ENCODE measurements at places on chromosomes 6 and 20.

DNA sequence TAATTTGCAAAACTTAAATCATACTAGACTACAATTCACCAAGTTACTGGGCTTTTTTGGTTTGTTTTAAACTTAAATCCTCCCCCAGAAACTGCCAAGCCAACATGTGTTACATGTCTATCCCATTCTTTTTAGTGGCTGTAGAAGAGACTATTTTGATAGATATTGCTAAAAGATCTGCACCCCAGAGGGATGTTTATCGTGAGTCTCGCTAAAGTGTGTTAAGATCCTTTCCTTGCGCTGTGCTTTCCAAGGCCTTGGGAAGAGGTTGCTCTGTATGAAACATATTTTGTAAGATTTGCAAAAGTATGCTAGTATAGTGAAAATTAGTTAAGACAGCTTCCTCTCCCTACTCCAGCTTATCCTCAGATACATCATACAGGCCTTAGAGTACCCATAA is 63.0 kb downstream of the GPX5 start:
- DNase-seq = no peak

- DNase-seq = peak; percentile 89
Measured at GRCh38 chr6:10412461-10413261, 2.2 kb downstream of the TFAP2A start.

- no peak for DNase-seq
Measured at GRCh38 chr20:1752045-1752444, 94.5 kb upstream of the SIRPG start.

- DNase-seq = no peak
Measured at GRCh38 chr20:42212391-42212790, 594.2 kb upstream of the CHD6 start.

GRCh38 chr6:134491477-134491876 is 173.6 kb upstream of the SGK1 start:
- DNase-seq = no peak

GRCh38 chr6:42165016-42165415 is 8.1 kb upstream of the GUCA1A start:
- DNase-seq = no peak

GRCh38 chr6:11121851-11122250 is 10.3 kb upstream of the ERVFRD-1 start:
- DNase-seq = no peak

DNA sequence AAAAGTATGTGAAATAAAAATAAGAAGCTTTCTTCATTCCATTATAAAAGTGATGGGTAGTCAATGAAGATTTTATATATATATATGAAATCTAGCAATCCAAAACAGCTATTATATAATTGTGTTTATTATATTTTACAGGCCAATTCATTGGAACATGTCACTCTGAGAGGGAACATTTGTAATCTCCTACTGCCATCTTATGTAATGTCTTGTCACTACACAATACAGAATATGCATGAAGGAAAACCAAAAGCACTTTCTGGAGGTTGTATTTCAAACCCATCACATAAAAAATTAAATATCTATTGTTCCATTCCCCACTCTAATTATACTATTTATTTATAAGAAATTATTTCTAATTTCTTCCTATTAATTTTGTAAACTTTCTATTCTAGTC is 31.5 kb upstream of the IRAK1BP1 start:
- no peak for DNase-seq

- no peak for DNase-seq
Measured at GRCh38 chr20:828987-829386, 4.5 kb upstream of the FAM110A start.
